Skin of body (tissue), 3 donors: ENCODE measurements at places on chromosomes 3 and 15.

GRCh38 chr3:175728566-175728965 lies 869.4 kb downstream of the NAALADL2 start:
- no peak for DNase-seq

GRCh38 chr3:55434789-55435188 lies 52.3 kb downstream of the WNT5A start:
- DNase-seq = no peak

DNA sequence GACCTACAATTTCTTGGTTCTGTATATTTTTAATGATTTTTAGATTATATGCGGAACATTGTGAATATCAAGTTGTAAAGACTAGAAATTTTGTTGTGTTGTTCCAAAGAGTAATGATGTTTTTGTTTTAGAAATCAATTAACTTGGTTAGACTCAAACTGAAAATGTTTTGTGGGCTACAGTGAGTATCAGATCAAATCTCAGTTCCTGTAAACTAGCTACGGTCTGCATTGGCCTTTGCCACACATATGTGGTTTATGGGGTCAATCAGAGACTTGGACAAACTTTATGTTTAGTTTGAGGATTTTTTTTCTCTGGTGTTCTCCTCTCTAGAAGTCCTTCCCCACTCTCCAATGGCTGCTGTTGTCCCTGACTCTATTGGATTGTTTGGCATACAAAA lies 308.0 kb upstream of the THRB start:
- DNase-seq = no peak

DNA sequence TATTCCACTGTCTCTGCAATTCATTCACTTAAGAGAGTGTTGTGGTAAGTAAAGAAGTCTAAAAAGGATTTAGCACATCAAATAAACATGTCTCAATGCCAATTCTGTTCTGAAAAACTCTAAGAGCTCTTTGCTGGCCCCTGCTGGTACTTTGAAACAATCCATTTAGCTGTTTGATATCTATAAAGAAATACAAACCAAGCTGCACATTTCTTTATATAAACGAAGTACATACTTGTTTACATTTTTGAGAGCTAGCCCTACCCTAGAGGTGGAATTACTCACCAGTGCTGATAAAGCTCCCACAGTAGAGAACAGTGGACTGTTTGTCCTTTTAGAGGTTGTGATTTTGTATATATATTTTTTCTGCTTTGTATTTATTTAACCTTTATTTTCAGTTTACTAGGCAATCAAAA lies 75.5 kb downstream of the NEDD4 start:
- DNase-seq = no peak

GRCh38 chr3:16545413-16546185 lies 32.1 kb upstream of the RFTN1 start:
- DNase-seq = no peak

GRCh38 chr3:186286114-186286513 lies 75.9 kb downstream of the DGKG start:
- DNase-seq = no peak

DNA sequence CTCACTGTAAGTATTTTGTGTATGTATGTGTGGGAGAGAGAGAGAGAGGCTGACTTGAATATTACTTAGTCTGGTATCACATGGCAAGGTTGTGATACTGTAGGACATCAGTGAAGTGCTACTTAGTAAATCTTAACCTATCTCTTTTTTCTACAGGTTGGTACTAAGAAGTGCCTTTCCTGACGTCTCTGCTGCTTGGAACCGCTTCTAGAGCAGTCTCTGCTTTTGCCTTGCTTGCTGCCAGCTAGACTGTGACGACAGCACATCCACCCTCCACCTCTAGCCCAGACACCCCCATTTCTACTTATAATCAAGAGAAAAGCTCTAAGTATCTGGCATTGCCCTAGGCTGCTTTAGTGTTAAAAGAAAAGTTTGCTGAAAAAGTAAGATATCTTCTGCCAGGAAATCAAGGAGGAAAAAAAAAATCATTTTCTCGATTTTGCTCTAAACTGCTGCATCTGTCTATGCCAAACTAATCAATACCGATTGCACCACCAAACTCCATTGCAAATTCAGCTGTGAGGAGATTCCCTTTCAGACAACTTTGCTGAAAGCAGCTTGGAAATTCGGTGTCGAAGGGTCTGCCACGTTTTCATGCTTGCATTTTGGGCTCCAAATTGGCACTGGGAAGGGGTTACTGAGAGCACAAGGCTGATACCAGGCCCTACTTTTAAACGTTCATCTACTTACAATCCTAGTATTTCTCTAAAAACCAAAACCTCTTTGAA lies 30.7 kb downstream of the MBNL1 start:
- DNase-seq = no peak

GRCh38 chr3:20056725-20057611 lies 16.7 kb downstream of the KAT2B start:
- peak; percentile 20 for DNase-seq

- peak; percentile 51 for DNase-seq
These were observed 76.7 kb downstream of the CBLB start for GRCh38 chr3:105791919-105792786.

- no peak for DNase-seq
These were observed 65.4 kb downstream of the SSR3 start for GRCh38 chr3:156489462-156489911.

- no peak for DNase-seq
These were observed 34.4 kb upstream of the CCDC80 start for GRCh38 chr3:112675349-112675748.

DNA sequence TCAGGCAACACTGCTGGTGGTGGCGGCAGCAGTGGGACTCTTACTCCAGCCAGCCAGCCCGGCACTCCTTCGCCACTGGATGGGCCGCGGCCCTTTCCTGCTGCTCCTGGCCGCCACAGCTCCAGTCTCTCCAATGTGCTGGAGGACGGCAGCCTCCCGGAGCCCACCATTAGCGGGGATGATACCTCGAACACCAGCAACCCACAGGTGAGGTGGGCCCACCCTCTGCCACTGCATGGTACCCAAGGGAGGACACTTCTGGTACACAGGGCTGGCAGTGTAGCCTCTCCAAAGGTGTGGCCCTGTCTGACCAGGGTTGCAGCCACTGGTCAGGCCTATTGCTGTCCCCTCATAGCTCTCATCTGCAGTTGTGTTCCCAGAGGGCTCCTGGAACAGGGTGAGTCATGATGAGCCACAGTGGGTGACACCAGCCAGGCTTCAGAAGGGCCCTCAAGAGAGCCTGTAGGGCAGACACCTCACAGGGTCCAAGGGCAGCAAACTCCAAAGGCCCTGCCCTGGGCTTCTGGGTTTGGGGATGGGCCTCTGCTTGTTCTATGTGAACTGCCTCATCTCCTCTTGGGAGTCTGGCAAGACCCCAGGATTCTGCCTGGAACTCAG lies 20.8 kb downstream of the NBEAL2 start:
- DNase-seq = no peak

- no peak for DNase-seq
These were observed 133.4 kb downstream of the TPRA1 start for GRCh38 chr3:127457094-127457475.

- no peak for DNase-seq
These were observed 271.1 kb downstream of the EBLN2 start for GRCh38 chr3:73332558-73332957.

DNA sequence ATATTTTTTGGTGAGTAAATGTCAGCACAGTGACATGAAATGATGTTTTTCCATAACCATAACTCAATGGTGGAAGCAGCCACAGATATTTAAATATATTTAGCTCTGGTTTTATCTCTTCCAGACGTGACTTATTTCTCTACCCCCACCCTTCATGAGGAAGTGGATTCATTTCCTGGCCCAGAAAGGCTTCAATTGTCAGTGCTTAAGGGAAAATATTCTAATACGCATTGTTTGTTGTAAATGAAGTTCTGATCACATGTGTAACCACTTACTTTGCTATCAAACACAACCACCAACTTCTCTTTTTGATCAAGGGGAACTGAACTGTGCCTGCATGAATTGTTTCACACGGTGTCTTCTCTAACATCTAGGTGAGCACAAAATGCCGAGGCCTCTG lies 14.0 kb downstream of the CLDN16 start:
- peak; percentile 47 for DNase-seq

DNA sequence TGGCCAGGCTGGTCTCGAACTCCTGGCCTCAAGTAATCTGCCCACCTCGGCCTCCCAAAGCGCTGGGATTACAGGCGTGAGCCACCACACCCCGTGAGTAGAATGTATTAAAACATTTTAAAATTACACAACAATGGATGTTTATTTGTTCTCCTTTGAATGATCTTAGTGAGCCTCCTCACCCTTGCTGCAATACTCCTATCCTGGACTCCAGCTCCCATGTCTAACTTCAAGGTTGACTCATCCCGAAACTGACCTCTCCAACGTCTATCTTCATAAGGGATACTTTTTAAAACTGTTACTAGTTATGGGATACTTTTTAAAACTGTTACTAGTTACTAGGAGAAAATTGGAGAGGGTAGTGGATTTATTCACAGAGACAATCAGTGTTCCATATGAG lies 17.8 kb upstream of the RHCG start:
- DNase-seq = no peak

- no peak for DNase-seq
These were observed 34.3 kb downstream of the TLE3 start for GRCh38 chr15:70063261-70063925.

- DNase-seq = no peak
These were observed 12.0 kb downstream of the C15orf40 start for GRCh38 chr15:82999426-82999825.

- no peak for DNase-seq
These were observed 358.9 kb downstream of the RBMS3 start for GRCh38 chr3:29639578-29640290.

- no peak for DNase-seq
These were observed 146.3 kb downstream of the TMCO5A start for GRCh38 chr15:38080651-38081275.

GRCh38 chr15:41169781-41170180 lies 53.7 kb upstream of the INO80 start:
- DNase-seq = no peak

- DNase-seq = peak; percentile 63
These were observed 333.4 kb downstream of the THSD4 start for GRCh38 chr15:71448688-71449114.

GRCh38 chr3:100637197-100637631 lies 27.8 kb downstream of the ADGRG7 start:
- DNase-seq = no peak

DNA sequence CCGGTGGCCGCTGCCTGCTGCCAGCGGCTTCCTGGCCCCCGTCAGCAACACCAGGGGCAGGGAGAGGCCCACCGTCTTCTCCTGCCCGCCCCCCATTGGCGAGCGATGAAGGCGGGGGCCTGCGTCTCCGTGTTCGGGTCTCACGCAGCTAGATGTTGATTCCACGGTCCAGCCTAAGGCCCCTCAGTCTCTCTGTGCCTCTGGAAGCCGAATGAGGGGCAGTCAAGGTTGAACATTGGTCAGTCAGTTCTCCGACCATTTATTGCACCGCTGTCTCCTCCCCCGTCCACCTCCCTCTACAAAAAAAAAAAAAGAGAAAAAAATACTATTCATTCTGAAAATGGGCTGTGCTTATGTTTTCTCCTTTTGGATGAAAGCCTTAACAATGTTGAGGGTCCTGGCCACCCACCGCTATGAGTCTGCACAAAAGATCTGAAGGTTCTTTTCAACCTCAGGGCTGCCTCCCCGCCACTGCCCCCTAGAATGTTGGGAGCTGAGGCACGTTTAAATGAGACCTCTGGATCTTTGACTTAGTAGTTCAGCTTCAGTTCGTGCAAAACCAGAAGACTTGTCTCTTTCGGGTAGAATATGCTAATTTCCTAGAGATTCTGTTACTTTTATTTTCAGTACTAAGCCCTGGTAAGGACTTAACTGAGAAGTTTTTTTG lies 736 bp downstream of the IREB2 start:
- no peak for DNase-seq

DNA sequence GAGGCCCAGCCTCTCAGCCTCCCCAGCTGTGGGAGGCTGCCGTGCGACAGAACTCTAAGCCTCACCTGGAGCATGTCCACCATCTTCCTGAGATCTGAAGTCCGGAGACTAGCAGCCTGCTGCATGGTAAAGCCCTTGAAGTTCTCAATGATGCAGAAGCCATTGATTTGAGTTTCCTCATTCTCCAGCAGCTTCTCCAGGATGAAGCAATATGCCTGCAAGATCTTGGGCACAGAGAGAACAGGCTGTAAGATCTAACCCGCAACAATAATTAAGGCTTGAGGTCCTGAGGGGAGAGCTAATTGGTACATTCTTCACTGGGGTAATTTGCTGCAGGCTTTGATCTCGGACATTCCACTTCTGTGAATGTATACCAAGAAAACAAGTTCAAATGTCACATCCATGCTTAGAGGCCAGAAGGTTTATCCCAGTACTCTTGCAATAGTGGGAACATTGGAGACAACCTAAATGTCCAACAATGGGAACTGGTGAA lies 9.7 kb downstream of the RLBP1 start:
- DNase-seq = no peak

GRCh38 chr3:160098926-160099626 lies 110.4 kb downstream of the IL12A start:
- no peak for DNase-seq

- DNase-seq = no peak
These were observed 171.9 kb downstream of the SYNPR start for GRCh38 chr3:63450023-63450422.

- DNase-seq = no peak
These were observed 1.5 kb downstream of the DLL4 start for GRCh38 chr15:40930430-40931299.

- no peak for DNase-seq
These were observed 15.8 kb downstream of the TCF12 start for GRCh38 chr15:56934269-56934668.

- DNase-seq = peak; percentile 69
These were observed 15.0 kb upstream of the PLD1 start for GRCh38 chr3:171825222-171825828.

GRCh38 chr3:127442506-127442905 lies 148.0 kb downstream of the TPRA1 start:
- DNase-seq = no peak

GRCh38 chr3:130626049-130626448 lies 109.1 kb downstream of the COL6A6 start:
- peak; percentile 92 for DNase-seq

DNA sequence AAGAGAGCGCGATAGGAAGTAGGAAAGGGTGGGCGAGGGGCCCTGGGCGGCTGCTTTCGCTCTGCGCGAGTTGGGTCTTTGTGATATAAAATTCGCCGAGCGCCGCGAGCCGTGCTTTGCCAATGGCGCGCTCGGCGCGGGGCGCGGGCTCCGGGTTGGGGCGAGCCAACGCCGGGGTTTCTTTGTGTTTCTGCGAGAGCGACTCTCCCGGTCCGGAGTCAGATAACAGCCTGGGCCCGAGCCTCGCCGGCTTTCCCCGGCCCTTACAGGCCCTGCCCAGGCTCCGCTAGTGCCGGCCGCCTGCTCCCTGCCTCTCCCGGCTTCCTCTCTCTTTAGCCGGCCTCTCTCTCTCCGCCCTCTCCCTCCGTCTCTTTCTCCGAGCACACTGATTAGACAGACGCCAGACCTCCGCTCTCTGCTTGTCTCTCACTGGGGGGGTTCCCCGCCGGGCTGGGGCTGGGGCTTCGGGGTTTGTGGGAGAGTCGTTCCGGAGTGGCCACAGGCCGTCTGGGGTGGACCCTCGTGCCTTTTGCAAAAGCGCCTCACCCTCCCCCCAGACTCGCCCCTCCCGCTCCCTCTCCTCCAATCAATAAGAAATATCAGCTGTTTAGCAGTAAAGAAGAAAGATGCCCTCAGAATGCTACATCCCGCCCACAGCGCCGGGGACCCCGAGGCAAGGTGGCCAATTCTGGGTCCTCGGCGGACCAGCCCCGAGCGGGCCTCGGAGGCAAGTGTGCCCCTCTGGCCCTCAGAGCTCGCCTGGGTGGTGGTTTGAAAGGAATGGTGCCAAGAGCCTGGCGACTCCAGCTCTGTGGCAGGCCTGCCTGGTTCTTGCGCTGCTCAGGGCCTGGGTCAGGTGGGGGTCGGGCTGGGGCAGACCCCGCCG lies 2.9 kb downstream of the NR2F2 start:
- DNase-seq = no peak

GRCh38 chr3:72482589-72483321 lies 365.5 kb downstream of the SHQ1 start:
- DNase-seq = peak; percentile 10
